NCI-H2029 (cell line): ENCODE measurements at places on chromosomes 2 and 18.

- no peak for DNase-seq
These were observed 1038.3 kb downstream of the DPP10 start for GRCh38 chr2:115480741-115481140.

- DNase-seq, result no peak
These were observed 397.6 kb upstream of the LRATD1 start for GRCh38 chr2:14234911-14235310.

- no peak for DNase-seq
These were observed 451.0 kb downstream of the SLC4A3 start for GRCh38 chr2:220078439-220078838.

- peak; percentile 2 for DNase-seq
These were observed 260.5 kb downstream of the CCDC85A start for GRCh38 chr2:56444339-56444738.

DNA sequence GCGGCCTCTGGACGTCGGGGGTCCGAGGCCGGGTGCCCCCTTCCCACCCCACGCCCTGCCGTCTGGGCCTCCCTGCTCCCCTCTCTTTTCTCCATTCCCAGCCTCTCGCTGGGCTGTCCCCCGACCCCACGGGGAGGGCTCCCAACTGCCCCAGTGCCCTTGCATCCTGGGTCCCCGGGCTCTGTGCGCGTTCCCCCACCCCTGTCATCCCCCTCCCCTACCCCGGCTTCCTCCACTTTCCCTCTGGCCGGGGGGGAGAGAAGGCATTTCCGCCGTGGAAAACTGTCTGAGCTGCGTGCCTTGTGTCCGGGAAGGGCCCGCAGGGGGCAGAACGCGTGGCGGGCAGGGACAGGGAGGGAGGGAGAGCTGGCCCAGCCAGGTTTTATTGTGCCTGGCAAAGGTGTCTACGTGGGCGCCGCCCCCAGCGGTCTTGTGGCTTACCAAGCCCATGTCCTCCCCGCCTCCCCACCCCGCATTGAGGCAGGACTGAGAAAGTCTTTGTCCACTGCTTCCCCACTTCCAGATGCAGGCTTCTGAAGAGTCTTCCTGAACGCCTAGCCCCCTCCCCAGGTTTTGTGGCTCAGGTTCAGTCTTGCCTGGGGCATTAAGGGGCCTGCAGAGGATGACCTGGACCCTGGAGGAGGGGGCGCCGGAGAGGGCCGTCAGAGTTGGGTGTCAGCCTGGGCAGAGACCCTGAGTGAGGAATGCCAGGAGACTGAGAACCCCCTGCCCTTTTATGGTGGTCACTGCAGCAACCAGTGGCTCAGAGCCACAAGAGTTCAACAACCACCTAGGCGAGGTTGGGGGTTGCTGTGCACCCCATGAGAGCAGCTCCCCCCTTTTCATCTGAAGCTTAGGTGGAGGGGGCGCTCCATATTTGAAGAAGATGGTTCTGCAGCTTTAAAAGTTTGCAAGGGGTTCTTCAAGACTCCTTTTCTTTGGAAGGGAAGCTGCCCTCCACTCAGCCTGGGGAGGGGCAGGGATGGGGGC, 1.3 kb downstream of the ITM2C start:
- DNase-seq, result no peak

- no peak for DNase-seq
These were observed 84.7 kb upstream of the RAB27B start for GRCh38 chr18:54743605-54743995.

- DNase-seq, result no peak
These were observed 222.4 kb upstream of the HNMT start for GRCh38 chr2:137741784-137742362.

DNA sequence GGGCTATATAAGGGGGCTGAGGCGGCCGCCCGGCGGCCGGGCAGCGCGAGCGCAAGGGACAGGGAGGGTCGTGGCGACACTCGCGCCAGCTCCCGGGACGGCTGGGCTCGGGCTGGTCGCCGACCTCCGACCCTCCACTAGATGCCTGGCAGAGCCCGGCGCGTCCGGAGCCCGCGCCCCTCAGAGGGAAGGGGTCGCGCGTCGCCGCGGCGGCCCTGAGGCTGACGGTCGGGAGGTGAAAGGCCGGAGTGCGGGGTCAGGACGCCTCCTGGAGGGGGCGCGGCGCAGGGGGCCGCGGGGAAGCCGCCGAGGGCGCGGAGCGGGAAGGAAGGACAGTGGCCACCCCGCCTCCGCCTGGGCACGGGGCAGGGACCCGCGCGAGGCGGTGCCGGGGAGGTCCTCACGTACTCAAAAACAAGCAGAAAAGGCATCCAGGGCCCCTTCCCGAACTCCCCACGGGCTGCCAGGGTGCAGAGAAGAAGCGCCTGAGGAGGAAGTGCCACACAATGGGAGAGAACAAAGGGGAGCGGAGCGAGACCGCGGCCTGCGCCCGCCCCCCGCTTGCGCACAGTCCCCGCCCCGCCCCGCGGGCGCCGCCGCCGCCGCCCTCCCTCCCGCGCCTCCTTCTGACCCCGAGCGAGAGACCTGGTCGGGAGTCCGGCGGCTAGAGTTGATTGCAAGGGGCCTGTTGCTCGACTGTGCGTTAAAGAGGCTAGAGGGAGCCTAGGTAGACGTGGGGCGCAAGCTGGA, 776 bp upstream of the KLF7 start:
- peak; percentile 80 for DNase-seq

DNA sequence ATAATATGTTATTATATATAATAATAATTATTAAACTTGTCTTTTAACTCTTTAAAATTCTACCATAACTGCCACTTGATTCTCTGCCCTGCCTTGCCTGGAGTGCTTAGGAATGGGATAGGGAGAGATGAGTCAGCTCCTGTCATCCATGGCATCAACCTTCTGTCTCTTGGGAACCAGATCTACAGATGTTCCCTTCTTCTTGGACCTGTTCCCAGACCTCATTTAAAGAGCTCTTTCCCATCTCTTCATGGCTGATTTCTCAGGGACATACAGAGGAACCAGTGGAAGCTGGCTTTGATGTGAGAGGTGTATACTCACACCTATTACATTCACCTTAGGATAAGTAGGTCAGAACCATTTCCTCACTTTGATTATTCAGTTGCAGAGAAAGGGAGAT, 155.3 kb upstream of the MYO3B start:
- DNase-seq, result peak; percentile 70

DNA sequence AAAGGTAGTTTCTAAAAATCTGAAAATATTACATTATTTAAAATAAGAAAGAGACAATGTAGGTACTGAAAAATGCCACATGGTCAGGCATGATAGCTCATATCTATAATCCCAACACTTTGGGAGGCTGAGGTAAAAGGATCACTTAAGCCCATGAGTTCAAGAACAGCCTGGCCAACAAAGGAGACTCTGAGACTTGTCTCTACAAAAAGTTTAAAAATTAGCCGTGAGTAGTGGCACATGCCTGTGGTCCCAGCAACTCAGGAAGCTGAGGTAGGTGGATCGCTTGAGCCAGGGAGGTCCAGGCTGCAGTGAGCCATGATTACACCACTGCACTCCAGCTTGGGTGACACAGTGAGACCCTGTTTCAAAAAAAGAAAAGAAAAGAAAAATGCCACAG, 21.8 kb downstream of the ATAD2B start:
- no peak for DNase-seq

GRCh38 chr2:120709608-120710041, 26.0 kb upstream of the GLI2 start:
- DNase-seq, result no peak

DNA sequence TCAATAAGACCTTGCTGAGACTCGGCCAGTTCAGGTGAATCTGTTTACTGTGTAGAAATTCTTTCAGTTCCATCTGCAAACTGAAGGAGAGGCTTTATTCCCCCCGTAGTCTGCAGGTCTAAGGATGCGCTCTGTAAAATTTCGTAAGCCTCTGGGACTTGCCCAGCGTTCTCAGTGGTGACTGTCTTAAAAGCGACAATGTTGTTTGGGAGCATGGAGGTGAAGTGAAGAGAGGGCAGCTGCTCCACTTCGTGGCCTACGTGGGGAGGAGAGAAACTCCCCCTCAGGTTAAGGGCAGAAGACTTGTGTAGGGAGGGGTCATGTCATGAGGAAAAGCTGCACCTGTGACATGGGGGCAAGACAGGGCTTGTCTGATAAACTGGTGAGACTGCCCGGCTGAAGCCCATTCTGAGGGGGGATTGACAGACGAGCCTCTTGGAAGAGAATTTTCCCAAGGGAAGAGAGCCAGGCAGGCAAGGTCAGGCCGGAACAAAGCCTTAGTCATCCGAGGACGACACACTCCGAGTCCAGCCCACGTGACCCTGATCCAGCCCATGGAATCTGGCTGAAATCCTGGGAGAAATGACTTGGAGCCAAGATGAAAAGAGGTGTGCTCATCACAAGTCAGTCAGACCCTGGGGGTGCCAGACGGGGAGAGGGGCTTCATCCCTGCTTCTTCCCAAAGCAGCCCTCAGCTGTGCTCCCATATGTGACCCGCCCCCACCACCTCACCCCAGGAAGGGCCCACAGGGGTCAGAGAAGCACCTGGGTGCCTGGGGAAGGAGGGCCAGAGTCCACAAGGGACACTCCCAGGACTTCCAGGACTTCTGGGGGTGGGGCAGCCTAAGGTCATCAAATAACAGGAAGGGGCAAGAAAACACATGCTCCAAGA, 88.5 kb upstream of the SH3BP4 start:
- DNase-seq, result no peak

GRCh38 chr18:830315-830901, 18.4 kb upstream of the YES1 start:
- peak; percentile 47 for DNase-seq

GRCh38 chr2:21642647-21643046, 518.9 kb downstream of the TDRD15 start:
- DNase-seq, result no peak

GRCh38 chr2:51085420-51086068, 53.6 kb upstream of the NRXN1 start:
- no peak for DNase-seq

GRCh38 chr2:235834781-235835180, 333.4 kb downstream of the GBX2 start:
- DNase-seq, result no peak

DNA sequence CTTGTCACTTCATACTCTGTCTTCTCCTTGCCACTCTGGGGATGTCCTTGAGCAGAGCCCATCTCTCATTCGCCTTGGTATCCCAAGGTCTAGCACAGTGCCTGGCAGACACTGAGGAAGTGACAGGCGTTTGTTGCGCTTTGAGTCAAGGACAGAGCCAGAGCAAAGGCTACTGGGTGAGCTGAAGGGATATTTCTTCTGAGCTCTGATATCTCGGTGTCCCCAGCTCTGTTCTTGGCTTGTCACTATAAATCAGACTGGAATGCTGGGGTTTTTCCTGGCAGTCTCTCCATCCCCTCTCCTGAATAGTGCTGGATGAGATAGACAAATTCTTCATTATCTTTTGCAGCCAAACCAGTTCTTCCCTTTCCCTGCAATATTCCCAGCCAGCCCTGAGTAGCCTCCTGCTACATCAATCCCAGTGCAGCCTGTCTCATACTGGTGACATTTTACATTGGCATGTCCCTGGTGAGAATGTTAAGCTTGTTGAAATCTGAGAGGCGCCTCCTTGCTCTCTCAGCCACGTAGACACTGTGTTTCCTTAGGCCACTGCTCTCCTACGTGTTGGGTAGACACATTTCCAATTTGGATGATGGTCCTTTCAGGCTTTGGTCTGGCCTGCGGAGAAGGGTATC, 61.7 kb downstream of the CTIF start:
- no peak for DNase-seq

DNA sequence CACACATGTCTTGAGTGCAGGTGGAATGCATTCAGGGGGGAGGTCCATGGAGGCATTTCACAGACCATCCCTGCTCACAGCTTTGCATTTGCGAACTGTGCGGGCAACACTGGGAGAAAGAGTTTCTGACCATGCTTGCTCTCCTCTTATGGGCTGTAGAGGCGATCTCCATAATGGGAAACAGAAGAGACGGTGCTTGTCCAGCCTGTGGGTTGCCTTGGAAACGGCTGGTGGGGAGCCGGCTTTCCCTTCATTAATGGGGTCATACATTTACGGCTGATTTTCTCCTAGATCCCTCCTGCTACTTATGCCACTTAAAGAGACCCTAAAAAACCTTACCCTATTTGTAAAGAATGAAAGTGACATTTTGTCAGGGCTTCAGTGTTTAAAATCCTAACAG, 147.4 kb downstream of the SOX11 start:
- DNase-seq, result no peak

- peak; percentile 19 for DNase-seq
These were observed 28.4 kb upstream of the LONRF2 start for GRCh38 chr2:100350661-100351185.

DNA sequence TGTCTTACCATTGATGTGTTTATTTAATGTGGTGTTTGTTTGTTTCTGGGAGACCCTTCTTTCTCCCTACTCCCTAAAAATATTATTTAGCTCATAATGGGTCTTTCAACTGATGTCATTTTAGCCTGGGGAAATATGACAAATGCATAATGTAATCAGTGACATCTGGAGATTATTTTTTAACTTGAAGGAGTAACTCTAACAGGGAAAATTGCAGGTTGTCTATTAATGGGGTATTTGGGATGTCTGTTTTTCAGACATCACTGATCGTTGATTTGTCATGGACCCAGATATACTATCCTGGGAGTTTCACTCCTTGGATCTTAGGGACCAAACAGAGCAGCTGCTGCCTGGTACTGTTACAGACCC, 230.4 kb downstream of the LOXHD1 start:
- no peak for DNase-seq

DNA sequence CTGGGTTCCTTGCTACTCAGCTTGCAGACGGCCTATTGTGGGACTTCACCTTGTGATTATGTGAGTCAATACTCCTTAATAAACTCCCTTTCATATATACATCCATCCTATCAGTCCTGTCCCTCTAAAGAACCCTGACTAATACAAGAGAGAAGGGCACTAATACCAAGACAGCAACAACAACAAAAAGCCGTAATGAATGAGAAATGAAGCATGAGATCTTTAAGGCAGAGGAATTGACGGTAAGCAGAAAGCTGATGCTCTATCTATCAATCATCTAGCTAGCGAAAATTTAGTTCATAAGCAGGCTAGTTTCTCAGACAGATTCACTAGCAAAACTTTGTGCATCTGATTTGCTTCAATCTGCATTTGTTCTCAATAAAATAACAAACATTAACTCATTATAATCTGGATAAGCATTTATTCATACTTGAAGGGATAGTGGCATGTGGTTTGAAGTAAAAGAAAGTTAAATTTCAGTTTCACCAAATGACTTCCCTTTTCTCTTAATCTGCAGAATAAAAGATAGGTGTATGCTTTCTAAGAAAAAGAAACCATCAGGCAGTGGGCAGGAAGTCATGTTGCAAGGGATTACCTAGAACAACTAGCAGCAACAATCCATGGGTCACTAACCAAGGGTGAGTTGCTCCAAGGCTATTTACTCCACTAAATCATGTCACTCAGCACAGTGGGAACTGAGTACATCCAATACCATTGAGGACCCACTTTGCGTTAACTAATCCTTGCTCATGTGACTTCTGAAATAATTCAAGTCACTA, 376.5 kb downstream of the TMEM182 start:
- no peak for DNase-seq

GRCh38 chr18:76963936-76964335, 141.6 kb downstream of the ZNF236 start:
- DNase-seq, result no peak

DNA sequence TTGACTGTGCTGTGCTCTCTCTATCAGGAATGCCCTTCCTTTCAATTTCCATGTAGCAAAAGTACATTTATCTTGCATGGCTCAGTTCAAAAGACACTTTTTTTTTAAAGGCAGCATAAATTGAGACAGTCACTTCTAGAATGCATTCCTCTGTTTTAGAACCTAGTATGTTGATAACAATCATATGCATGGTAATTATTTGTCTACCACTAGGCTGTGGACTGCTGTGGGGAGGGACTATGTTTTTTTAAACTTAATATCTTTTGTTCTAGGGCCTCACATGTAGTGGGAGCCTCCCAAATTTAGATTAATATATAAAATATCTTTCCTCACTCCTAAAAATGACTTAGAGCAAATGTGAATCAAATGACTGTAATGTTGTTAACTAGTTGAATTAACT, 269.9 kb downstream of the MEIS1 start:
- DNase-seq, result no peak
